ENCODE measurements at places on chromosomes 13 and 19.

DNA sequence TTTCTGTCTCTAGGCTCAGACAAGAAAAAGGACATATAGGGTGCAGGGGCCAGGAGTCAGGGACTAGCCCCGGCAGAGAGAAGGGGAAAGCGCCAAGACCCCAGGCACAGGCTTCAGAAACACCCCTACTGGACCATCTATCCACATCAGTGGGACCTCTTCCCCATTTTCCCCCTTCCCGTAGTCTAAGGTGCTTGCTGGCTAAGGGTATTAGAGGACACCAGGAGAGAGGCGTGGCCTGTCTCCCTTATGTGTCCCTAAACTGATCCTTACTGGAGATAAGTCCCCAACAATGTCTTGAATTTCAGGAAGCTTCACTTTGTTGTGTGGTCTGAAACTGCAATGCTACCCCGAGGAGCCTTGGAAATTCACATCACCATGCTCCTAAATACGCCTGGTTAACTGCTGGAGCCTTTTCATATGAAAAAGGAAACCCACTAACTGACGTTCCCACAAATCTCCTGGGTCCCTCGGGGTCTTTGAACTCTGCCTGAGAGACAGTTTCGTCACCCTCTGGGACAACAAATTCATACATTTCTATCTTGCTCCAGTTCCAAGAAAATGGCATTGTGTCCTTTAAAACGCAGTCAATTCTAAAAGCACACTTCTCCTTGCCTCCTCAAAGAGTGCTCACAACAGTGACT lies 197.7 kb downstream of the COL4A1 start:
- no peak for DNase-seq

DNA sequence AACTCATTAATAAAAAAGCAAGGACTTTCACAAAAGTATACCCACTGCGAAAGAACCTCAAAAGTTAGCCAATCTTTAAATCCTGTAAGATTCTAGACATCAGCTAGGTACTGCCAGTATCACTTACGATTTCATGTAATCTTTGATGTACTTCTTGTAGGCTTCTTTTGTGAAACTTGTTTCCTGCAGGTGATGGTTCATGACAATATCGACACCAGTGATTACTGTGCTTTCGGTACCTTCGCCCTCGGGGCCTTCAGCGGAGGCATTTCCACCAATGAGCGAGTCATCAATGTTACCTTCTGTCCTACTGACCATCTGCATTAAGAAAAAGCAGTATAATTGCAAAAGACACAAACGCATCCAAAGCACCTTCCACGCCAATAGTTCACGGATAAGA lies 1.1 kb downstream of the TPT1 start:
- DNase-seq: no peak

- no peak for DNase-seq
These were observed 29.2 kb downstream of the TMTC4 start for GRCh38 chr13:100645382-100645781.

- DNase-seq: peak; percentile 33
These were observed 1.3 kb upstream of the CEACAM3 start for GRCh38 chr19:41795031-41795461.

DNA sequence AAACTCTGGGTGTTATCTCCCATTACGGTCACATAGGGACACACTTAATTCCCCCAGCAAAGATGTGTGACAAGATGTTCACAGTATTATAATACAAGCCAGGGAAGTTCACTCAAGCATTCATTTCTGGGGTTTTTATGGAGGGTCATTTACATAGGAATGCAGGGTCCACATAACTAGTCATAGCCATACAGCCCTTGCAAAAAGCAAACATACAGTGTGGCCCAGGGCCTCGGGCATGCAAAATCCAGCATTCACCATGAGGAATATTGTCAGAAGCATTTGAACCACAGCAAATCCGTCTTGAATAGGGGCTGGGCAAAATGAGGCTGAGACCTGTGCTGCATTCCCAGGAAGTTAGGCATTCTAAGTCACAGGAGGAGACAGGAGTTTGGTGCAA lies 13.0 kb upstream of the ZNF460 start:
- DNase-seq: no peak

- DNase-seq: no peak
These were observed 7.9 kb upstream of the UQCR11 start for GRCh38 chr19:1613146-1613545.

DNA sequence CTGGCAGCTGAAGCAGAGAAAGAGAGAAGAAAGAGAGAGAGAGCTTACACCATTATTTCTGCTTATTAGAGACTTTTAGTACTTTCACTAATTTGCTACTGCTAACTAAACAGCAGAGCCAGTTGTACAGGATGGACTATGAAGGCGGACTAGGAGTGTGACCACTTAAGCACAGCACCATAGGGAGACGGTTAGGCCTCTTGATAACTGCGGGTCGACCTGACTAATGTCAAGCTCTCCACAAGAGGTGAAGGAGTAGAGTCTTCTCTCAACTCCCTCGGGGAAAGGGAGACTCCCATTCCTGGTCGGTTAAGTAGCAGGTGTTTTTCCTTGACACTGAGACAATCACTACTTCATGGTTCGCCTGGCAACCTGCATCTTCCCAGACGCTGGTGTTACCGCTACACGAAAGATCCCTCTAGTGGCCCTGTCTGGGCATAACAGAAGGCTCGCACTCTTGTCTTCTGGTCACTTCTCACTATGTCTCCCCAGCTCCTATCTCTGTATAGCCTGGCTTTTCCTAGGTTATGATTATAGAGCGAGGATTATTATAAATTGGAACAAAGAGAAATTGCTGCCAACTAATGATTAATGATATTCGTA lies 5.3 kb upstream of the PSG7 start:
- no peak for DNase-seq

DNA sequence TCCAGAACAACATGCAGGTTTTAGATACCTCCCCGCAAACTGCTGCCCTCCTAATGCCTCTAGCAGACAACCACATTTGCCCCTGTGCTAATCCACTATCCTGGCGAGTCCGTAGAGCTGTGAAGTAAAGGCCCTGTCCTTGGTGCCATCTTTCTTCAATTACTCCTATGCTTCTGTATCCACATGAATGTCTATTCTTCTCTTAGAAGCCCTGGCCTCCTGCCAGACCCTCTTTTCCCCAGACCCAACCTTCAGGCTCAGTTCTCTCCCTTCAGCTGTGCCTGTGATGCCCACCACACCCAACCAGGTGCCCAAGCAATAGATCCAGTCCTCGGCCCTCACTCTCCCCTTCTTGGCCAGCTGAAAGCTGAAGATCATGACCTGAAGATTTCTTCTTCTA lies 31.1 kb upstream of the ZNF599 start:
- DNase-seq: no peak

DNA sequence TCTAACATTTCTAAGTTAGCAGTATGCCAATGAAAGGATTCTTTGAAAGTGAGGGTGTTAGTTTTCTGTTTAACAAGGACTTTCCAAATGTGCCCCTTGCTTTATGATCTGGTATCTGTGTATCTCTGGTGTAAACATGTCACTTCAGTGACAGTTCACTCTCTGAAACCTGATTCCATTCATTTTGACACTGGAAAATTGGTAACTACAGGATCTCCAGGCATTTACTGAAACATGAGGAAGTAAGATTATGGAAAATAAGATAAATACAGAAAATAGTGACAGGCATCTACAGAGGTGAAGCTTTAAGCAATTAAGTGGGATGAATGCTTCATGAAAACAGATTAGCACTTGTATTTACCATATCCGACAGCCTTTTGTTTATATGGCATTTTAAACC lies 101.6 kb upstream of the MYO16 start:
- DNase-seq: no peak

DNA sequence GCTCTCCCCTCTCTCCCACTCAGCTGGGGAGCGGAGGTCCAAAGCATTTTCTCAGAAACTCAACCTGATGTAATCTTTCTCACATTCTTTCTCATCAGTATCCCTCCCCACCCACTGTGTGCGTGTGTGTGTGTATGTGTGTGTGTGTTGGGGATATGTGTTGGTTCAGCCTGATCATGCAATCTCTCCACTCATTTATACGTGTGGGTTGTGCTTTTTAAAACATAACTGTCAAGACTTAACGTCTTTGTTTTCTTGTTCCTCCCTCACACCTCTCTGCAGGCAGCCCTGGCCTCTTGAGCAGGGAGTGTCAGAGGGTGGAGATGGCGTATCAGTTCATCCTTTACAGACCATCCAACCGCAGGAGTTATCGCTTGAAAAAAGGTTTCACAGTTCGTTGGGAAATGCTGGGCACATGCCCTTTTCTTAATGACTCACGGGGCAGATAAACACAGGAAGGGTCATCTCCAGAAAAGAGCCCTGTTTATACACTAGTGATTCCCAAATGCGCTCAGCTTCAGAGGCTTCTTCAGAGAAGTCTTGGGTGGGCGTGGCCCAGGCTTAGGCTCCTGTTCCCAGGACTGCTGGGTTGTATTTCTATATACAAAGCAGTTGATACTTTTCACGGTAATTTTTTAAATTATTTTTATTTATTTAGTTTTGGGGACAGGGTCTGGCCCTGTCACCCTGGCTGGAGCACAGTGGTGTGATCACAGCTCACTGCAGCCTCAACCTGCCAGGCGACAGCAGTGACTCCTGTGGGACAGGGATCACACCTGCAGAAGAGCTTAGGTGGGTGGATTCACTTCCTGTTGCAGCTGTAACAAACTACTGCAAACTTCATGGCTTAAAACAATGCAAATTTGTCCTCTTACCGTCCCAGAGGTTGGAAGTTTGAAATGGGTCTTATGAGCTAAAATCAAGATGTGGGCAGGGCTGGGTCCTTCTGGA lies 60.3 kb downstream of the CCDC70 start:
- no peak for DNase-seq

Measured in ACHN (cell line).